ENCODE measurements at places on chromosomes 11 and 22. TPM values are rescaled to one million over a fixed set of nuclear protein-coding genes. Genes with fewer than 3 reads are reported as not detected.

DNA sequence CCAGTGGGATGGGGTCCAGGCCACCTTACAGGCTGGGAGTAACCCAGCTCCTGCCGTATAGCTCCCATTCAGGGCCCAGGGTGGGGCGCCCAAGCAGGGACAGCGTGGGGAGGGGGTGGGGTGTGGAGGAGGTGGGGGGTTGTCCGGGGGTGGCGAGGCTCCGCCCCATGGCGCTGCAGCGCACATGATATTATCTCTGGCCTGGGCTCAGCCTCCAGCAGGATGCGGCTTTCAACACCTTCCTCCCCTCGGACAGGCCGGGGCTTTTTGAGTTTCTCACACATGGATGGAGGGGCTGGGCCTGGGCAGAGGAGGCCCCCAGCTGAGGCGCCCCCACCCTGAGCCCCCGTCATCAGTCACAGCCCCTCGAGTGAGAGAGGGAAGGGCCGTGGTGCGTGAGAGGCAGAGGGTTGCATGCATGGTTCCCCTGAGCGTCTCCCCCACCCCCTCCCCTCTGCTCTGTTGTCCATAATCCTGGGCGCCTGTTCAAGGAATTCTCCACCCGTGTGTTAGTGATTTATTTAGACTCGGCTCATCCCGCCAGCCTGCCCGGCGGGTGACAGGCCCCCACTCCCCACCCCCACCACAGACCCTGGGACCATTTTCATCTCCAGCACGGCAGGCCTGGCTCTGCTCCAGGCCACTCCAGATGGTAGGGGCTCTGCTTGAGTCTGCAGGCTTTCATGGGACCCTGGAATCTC, 44.9 kb downstream of the WNT11 start:
- DNase-seq: no peak

DNA sequence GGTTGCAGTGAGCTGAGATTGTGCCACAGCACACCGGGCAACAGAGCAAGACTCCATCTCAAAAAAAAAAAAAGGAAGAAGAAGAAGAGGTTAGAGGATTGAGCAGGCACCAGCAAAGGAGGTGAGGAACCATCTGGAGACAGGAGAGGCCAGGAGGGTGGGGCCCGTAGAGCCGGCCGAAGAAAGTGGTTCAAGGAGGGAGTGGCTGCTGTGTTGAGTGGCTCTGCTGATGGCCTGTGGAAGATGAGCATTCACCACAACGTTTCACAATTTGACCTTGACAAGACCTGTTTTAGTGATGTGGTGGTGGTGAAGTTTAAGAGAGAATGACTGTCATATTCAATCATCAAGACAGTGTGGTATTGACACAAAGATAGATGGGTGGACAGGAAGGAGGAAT, 6.8 kb upstream of the CTSD start:
- no peak for DNase-seq

- no peak for DNase-seq
These were observed 5.1 kb downstream of the LRRC51 start for GRCh38 chr11:72085621-72086351.

DNA sequence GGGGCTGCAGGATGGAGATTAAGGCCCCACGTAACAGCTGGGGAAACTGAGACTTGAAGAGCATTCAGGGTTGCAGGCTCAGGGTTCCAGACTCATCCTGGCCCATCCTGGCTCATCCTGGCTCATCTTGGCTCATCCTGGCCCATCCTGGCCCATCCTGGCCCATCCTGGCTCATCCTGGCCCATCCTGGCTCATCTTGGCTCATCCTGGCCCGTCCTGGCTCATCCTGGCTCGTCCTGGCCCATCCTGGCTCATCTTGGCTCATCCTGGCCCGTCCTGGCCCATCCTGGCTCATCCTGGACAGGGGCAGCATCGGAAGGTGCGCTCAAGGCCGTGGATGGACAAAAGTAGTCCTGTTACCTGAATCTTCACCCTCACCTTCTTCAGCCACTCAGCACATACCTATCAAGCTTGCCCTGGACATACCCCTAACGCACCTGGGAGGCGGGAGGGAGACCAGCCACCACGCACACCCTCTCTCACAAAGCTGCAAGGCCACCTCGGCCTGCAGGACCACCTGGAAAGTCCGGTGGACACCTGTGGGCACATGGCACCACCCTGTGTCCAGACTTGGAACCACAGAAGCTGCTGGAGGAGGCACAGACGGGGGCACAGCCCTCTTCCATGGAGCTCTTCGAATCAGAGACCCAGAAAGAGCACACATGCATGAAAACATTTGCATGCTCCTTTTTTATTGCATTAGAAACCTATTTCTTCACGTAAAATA, 20.3 kb upstream of the NLRP6 start:
- no peak for DNase-seq

DNA sequence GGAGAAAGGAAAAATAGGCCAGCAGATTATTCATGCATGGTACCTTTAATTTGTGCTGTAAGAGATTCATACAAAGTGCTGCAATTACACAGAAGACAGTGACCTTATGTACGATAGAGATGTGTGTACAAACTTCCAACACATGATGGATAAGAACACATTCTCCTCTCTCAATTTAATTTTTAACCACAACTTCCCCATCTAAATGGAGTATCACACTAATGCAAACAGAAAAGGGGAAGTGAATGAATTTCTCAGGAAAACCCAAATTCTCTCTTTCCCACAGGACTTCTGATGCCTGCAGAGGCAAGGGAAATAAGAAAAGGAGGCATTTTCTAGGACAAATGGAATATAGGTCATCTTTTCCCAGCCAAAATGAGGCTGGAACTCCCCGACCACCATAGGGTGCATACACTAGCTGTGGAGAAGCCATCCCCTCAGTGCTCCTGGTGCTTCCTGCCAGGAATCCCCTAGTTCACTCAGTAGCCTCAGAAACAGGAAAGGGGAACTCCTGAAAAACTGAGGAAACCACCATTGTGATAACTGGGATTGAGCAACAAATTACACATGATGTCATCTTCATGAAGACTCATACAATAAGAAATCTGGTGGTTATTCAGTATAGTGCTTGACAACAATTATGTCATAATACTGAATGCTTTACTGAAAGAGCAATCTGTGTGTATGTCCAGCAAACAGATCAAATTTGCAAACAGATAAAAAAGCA, 22.4 kb downstream of the MMP10 start:
- no peak for DNase-seq

- no peak for DNase-seq
These were observed 19.9 kb downstream of the SLC25A18 start for GRCh38 chr22:17583151-17583550.

DNA sequence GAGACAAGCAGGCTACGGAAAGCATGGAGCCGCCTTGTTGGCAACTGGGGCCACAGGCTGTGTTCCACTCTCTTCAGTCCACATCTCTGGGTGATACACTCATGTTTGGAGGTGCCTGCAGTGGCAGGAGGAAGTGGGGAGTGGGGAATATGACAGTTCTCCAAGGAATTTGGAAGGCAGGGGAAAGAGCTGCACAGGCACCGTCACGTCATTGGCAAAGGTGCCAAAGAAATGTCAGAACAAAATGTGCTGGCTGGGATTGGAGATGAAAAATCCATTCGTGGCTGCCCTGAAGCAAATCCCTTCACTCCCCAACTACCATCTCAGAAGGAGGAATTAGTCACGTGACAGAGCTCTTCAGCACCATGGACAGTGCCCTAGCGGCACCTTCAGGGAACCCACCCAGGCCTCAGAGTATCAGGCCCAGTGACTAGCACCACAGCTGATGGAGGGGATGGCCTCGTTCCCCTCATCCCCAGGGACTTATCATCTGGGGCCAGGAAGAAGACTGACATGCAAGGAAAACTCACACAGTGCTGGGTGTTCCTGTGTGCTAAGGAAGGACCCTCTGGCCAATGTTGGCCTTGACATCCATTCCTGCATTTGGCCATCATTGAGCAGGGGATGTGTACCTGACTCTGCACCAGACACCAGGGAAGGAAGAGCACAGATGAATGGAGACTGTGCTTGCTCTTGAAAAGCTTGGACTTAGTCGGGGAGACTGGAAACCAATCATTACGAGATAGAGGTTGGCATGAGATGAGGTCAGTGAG, 48.5 kb upstream of the PRDM11 start:
- peak; percentile 32 for DNase-seq

GRCh38 chr11:61752117-61752924, at the start of gene MYRF:
Gene MYRF, plus strand, starts transcription at chr11:61752636. Its CDS starts 109 bp downstream, at chr11:61752745.
- peak; percentile 78 for DNase-seq

DNA sequence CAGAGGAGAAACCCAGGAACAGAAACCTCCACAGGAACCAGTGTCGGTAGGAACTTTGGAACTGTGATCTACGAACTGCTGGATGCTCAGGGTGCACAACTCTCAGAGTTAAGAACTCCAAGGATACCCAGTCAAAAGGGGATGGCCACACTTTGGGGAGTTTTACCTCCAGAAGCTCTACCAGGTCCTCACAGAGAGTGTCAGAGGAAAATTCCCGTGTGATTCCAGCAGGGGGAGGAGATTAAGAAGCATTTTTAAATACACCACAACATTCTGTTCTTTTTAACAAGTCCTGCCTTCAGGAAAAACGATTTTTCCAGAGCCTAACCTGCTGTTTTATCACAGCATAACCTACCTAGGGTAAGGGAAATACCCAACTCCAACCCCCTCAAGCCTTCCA, 104.0 kb downstream of the SOX6 start:
- no peak for DNase-seq

DNA sequence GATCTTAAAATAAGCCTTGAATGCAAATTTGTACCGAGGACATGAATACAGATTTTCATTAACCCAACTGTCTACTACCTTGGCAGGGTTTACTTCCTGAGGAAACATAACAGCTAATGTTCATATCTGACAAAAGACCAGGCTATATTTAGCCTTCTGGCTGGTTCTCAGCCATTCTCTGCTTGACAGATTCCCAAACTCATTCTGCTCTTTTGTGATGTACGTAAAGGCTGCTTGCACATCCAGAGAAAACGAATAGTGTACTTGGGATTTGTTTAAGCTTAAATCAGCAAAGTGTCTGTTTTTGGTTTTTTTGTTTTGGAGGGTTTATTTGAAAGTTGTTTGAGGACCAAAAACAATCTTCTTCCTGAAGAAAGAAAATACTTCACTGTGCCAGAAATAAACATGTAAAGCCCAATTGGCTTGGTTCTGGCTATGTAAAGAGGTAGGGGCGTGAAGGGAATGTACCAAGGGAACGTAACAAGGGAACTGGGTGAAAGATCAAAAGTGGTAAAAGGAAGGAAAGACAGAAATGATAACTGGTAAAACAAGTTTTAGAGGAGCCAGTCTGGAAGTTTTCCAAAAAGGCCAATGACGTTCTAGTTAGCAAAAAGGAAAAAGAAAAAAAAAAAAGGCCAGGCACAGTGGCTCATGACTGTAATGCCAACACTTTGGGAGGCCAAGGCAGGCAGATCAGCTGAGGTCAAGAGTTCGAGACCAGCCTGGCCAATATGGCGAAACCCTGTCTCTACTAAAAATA, 21.4 kb upstream of the CRTAM start:
- DNase-seq: no peak

DNA sequence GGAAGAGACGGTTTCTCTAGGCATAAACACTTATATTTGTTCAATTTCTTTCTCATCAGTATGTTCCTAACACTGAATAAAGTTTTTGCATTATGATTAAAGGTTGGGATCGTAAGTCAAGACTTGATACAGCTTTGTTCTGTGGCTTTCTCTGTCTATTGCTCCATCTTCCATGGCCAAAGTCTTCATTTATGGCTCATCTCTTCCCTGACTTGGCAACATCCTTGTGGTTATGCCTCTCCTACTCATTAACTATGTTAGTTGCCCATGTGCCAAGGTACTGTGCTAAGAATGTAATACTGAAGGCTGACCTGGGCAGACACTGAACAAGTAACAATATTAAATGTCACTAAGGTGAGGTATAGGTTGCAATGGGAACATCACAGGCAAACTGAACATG, 1.6 kb upstream of the ACCSL start:
- DNase-seq: no peak

DNA sequence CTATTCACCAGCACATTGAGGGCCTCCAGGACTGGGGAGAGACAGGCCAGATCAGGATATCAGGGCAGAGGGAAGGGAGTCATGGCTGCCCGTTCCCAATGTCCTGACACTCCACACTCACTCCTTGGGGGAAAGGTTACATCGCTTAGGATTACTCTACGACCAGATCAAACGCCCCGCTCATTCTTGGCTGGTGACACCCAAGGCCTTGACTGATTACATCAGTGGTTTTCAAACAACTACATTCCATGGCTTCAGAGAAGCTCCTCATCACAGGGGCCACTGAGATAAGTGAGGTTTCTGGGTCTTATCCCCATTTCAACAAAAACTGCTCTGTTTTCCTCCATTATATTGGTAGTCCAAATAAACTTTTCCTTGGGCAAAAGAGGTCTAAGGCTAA, 15.0 kb downstream of the UBE2L6 start:
- DNase-seq: no peak

- DNase-seq: no peak
These were observed 142.4 kb downstream of the KIRREL3 start for GRCh38 chr11:126857860-126858808.

GRCh38 chr22:43473031-43473430, 61.2 kb downstream of the MPPED1 start:
- DNase-seq: no peak

GRCh38 chr22:19892925-19893324, 38.3 kb upstream of the GNB1L start:
- DNase-seq: no peak

DNA sequence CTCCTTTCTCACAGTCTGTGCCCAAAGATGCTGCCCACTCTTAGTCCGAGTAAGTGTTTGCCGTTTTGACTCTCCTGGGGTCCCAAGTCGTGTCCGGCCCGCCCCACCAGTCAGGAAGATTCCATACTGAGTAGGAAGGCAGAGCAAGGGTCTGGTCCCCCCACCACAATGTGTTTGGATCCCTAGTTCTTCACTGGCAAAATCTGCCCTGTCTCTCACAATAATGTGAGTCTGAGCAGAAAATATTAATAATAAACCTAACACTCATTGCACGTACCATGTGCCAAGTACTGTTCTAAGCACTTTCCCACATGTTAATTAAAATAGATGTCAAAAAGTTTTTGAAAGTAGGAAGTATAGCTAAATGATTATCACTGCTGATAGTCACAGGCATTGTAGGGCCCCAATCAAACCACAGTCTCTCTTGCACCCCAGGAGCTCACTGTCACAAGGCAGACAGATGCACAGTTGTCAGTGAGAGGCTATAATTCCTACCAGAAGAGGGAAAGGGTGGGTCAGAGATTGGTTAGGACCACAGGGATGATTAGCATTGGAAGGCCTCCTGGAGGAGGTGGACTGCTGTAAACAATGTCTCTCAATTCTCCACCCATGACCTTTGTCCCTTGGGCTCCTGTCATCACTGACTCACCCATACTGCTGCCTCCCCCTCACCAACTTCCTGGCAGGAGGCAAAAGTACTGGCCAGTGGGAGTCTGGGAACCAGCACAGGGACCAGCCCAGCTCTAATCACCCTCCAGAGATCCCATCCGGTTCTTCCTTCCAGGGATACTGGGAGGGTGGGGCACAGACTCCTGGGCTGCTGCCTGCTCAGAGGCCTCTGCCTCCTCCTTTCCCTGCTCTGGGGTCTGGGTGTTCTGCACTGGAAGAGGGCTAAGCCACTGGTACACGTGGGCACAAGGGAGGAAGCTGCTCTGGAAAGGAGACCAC, 1.0 kb upstream of the POLD4 start:
- no peak for DNase-seq

The OR52I1 gene
- total RNA-seq: not detected

The ADAMTS8 gene
- not detected for total RNA-seq

The SBF2 gene
- 6.1 TPM for total RNA-seq

The SLC22A25 gene
- not detected for total RNA-seq

The ANO1 gene
- total RNA-seq: not detected

The CARD18 gene
- total RNA-seq: not detected

The RIC3 gene
- 9.4 TPM for total RNA-seq

The MYOD1 gene
- total RNA-seq: not detected

The NRGN gene
- total RNA-seq: 8.1 TPM

The OR5F1 gene
- not detected for total RNA-seq

The SCGB1A1 gene
- not detected for total RNA-seq

The LAYN gene
- 57.4 TPM for total RNA-seq

The PGAP2 gene
- total RNA-seq: 35.4 TPM

The BTBD18 gene
- not detected for total RNA-seq

The MS4A7 gene
- not detected for total RNA-seq

Measured in activated naive CD8-positive, alpha-beta T cell treated with anti-CD3 and anti-CD28 coated beads for 36 hours (primary cell).